ENCODE measurements at places on chromosomes 5 and 9. TPM values are rescaled to one million over a fixed set of nuclear protein-coding genes. Genes with fewer than 3 reads are reported as not detected.

DNA sequence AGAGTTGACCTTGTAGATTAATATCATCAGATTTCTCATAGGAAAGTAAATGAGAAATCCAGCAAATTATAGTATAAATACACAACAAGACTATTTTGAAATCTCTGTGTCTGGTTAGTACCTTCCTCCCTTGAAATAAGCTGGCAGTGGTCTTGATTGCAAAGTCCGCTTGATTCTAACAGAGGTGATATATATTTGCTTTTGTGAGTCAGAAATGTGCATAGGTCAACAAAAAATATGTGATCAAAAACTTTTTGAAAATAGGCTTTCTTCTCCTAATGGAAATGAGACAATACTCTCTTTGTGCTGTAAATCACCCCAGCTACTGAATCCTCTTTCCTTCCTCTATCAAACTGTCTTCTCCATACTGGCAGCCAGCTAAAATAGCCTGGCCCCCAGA, 749.2 kb upstream of the CDH10 start:
- no peak for DNase-seq

GRCh38 chr9:31490551-31491106, 893.8 kb upstream of the ACO1 start:
- DNase-seq: no peak

- no peak for DNase-seq
Measured at GRCh38 chr5:647311-647710, 35.2 kb downstream of the CEP72 start.

- no peak for DNase-seq
Measured at GRCh38 chr5:569358-569867, 42.7 kb upstream of the CEP72 start.

DNA sequence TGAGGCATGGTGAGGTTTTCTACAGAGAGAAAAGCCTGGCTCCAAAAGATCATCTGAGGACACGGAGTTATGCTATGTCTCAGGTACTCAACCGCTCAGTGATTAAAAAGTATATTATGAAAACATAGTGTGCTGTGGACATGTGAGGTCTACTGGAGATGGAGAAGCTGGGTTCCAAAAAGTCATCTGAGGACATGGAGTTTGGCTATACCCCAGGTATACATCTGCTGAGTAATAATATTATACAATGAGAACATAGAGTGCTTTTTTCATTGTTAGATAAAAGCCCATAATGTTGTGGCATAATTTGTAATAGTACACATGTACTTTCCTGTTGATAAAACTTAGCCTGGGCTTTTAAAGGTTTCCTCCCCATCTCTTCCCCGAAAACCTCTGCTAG, 70.7 kb upstream of the SHISAL2B start:
- DNase-seq: no peak

DNA sequence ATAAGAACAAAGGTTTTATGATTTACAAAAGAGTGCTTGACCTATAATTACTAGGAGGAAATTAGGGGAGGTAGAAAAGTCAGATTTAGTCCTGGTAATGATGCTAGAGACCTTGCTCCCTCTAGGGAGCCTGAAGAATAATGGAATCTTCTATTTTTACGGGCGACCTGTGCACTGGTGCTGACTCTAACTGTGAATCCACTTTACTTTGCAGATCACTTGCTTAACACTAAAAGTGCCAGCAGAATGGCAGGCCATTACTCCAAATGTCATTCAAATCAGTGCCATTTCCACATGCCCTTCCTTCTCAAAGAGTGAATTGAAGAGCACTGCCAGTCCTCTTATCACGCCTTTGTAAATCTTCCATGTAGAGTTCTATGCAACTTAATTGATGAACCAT, 359.4 kb upstream of the ARRDC3 start:
- DNase-seq: no peak

DNA sequence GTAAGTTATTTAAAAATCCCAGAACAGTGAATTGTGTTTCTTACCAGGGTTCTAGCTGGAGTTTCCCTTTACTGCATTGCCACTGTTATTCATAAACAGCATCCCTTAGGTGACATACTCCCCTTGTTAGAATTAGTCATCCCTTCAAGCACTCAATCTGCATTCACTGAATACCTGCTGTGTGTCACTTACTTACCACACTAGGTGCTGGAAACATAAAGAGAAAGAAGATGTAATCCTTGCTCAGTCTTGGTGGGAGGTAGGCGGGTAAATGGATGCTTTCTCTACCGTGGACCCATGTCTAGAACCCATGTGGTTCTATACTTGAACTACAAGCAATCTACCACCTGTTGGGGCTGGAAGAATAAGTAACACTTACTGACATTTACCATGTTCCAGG, 371.6 kb downstream of the KDM4C start:
- no peak for DNase-seq

DNA sequence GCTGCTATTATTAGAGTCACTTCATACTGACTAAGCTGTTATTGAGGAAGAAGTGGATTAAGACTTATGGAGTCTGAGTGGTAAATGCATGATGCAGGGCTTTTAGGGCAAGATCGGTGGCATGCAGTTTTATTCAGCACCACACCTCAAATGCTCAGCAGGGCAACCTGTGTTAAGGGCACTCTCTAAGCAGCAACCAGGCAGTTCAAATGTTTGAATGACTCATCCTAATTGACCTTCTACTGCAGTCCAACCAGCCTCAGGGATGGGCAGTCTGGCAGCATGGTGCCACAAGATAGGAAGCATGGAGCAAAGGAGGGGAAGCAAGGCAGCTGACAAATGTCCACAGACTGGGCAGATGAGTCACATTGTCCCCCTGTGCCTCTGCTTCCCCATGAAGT, 80.2 kb upstream of the MIER3 start:
- no peak for DNase-seq

- DNase-seq: no peak
Measured at GRCh38 chr5:151093476-151093889, 12.6 kb upstream of the TNIP1 start.

GRCh38 chr9:80158554-80159170, 586.9 kb downstream of the TLE4 start:
- DNase-seq: no peak

GRCh38 chr5:63959177-63959982, 2.9 kb downstream of the HTR1A start:
- DNase-seq: no peak

- DNase-seq: no peak
Measured at GRCh38 chr5:112310746-112311145, 108.3 kb downstream of the EPB41L4A start.

GRCh38 chr9:4596165-4596922, 65.8 kb upstream of the PLPP6 start:
- DNase-seq: peak; percentile 85

DNA sequence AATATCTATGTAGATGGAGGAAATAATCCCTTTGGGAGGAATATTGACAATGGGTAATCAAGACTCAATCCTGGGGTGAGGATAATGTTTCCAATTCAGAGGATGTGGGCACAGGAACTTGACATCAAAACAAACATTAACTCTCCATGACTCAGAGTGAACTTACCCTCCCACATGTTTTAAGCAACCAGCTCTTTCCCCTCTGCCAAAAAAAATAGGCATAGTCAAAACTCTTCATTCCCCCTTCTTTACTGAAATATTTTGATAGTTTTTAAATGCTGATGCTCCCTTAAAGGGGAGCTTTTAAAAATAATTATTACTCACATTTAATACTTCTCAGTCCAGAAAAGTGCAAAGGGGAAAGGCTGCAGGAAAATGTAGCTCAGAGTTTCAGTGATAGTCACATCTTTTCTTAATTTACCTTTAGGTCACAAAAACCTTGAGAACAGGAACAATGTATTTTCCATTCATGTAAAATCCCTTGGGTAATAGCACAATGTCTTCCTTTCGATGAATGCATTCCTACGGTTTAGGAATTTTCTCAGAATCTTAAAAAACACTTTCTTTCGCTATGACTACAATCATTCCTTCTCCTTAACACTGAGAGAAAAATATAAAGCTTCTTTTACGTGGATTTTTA, 298.4 kb upstream of the GRAMD2B start:
- DNase-seq: peak; percentile 7

GRCh38 chr9:37148181-37148580, 27.8 kb downstream of the ZCCHC7 start:
- DNase-seq: no peak

- DNase-seq: no peak
Measured at GRCh38 chr5:116944183-116944582, 369.6 kb upstream of the SEMA6A start.

DNA sequence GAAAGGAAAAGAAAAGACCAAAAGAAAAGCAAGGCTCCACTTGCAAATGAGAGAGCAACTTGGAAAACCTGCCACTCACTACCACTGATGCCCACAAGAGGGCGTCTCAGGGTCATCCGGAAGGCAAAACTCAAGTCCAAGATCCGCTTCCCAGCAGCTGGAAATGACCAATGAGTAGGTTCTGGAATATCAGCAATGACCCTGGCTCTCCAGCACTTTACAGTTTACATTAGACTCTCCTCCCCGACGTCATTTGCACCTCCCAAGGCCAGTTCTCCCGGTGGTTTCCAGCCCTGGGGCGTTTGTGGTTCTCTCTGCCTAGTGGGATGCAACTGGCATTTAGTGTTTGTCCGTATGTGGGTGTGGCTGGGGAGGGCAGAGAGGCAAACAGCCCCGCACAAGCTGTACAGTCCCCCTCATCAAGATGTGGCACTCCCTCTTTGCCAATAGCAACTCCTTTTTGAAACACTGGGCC, 193.8 kb upstream of the ZNF618 start:
- DNase-seq: peak; percentile 59

GRCh38 chr5:112878760-112879159, 17.7 kb downstream of the SRP19 start:
- peak; percentile 29 for DNase-seq

DNA sequence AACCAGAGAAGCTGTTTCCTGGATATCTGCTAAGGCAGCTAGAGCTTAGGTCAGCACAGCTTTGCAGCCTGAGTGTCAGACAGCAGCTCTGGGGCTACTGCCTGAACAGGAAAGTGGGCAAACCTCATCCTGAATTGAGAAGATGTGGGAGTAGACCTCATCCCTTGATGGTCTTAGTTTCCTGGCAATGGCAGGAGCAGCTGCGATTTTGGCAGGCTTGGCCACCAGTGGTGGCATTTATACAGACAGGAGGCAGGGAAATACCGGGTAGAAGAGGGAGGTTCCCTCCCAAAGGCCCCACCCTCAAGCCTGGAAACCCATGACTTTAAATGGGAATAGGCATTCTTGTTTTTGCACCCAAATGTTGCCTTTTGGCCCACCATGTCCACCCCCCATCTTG, 69.7 kb downstream of the LIX1 start:
- no peak for DNase-seq

DNA sequence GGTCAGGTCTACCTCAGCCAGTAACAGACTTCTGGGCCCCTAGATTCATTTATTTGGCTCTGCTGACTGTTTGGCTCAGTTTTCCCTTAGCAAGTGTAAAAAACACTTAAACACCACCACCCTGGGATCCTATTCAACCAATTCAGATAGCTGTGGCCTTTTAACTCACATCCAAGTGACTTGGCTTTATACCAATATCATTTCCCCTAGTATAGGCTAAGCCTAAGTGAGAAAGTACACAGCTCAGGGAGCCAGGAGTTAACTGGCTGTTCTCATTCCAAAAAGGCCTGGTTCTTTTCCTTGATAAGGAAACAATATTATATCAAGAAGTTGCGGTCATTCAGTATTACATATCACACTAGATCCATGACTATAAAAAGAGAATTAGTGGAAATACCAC, 163.5 kb downstream of the ARL15 start:
- peak; percentile 28 for DNase-seq

DNA sequence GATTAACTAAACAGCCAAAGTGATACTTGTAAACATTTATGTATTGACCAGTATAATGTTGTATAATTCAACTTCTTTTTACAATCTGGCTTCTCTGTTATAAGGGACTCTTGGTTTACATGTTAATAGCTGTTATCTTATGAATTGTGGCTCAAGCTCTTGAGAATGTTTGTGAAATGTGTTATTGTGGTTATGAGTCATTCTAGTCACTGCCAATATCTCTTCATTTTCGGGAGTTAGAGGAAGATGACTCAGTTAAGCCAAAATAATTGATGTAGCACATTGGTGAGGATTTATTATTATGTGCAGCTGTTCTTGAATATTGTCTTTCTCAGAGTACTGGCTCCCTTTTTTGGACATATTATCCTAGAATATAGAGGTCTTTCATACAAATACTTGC, 655.2 kb upstream of the RIOK2 start:
- DNase-seq: peak; percentile 67

GRCh38 chr9:38158628-38159027, 89.6 kb upstream of the SHB start:
- no peak for DNase-seq

GRCh38 chr5:84549054-84549453, 164.4 kb upstream of the EDIL3 start:
- no peak for DNase-seq

DNA sequence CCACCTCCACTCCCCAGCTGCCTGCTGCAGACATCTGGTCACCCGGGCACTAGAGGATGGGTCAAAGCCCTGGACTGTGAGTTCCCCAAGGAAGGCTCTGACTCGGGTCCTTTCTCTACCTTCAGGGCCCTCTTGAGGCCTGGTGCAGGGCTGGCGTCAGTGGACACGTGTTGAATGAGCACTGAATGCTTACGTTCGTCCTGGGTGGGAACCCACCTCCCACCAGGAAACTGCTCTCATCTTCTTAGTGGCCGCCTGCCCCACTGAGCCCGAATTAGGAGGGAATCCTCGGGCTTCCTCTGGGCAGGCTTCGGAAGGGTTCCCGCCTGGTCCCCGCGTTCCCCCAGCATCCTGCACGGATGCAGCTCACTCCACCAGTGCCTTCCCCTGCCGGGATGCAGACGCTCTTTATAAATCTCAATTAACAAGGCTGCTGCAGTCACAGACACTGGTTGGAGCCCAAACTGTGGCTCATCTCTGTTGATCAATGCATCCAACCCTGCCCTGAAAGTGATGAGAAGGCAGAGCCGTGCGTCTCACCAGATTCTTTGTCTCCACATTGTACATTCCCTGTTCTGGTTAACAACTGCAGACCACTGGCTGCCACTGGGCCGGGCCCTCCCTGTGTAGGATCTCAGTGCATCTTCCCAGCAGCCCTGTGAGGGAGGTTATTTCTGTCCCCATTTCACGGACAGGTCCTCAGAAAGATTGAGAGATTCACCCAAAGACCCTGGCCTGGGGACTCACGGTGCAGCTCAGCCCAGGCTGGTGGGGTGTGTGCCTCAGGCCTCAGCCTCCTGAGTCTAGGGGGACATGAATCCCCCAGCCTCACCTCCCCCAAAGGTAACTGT, 168.8 kb downstream of the GAPVD1 start:
- no peak for DNase-seq

GRCh38 chr5:10303201-10303600, 4.5 kb downstream of the CMBL start:
- DNase-seq: no peak

- DNase-seq: no peak
Measured at GRCh38 chr5:7374186-7374585, 21.8 kb upstream of the ADCY2 start.

Gene OMD
- not detected for total RNA-seq

Gene ADRA1B
- total RNA-seq: under 0.01 TPM

Gene SPINK6
- total RNA-seq: not detected

Gene STPG3
- not detected for total RNA-seq

Gene DAB2IP
- 15.3 TPM for total RNA-seq

Gene INSL6
- total RNA-seq: not detected

Gene GADD45G
- under 0.01 TPM for total RNA-seq

Gene LECT2
- total RNA-seq: not detected

Gene RAD17
- 11.7 TPM for total RNA-seq

Gene DNAJA1
- 111 TPM for total RNA-seq

Gene CLK4
- 13.5 TPM for total RNA-seq

Gene RGS7BP
- total RNA-seq: 0.13 TPM

Gene PROB1
- total RNA-seq: 5.1 TPM

Gene FOXD1
- total RNA-seq: 0.13 TPM

Gene LCP2
- total RNA-seq: 0.26 TPM

Gene NIM1K
- total RNA-seq: not detected
